Endodermal cell (in vitro differentiated cells): ENCODE measurements at places on chromosomes 7 and 10.

- no peak for DNase-seq
These were observed 70.0 kb downstream of the MINDY4 start for GRCh38 chr7:30841025-30841735.

- peak; percentile 90 for DNase-seq
These were observed 7.0 kb downstream of the PTF1A start for GRCh38 chr10:23198940-23199767.

DNA sequence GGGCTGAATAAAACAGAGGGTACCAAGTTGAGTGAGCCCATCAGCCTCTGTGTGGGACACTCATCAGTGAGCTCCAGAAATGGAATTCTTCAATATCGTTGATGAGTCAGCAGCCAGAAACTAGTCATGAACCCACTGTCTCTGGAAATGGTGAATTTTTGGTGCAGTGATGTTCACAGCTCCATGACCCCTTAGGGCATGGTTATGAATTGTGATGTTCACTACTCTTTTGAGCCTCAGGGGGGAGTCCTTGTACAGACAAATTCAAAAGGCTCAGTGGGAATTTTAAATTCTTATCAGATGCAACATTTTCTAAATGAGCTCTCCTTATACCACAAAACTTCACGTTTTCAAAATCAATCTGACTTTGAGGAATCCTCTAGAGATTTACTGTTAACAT is 335.7 kb downstream of the PHTF2 start:
- DNase-seq, result no peak

DNA sequence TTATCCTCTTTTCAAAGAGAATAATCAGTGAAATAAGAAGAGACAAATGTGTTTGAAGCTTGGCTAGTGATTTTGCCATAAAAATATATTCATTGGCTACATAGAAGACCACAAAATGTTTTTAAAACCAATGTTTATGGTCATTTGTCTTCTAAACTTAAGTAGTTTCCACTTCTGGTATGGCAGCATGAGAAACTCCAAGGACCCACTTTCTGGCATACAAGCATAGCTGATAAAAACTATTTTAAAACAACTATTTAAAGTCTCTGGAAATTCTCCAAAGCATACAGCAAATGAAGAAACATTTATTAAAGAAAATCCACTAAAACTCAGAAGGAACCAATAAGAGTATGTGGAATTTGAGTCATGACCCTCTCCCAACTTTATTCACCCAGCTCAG is 89.2 kb upstream of the TOMM7 start:
- DNase-seq, result no peak

DNA sequence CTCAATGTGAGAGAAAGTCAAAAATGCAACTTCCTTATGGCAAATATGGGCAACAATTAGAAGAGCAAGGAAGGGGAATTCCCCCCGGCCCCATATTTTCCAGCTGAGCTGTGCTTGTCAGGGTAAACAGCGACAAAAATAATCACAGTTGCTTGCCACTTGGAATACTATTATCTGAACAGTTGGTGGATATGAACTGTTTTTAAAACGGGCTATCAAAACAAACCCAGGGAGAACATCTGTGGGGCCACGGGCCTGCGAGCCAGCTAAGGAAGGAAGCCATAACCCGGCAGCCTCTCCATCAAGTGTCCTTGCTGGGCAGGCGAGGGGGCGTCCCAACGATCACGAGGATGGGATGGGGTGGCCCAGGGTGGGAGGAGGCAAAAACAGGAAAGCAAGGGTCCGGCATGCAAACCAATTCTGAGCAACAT is 228.4 kb downstream of the ARHGAP12 start:
- no peak for DNase-seq
